ENCODE measurements at places on chromosomes 5 and 9. TPM values are rescaled to one million over a fixed set of nuclear protein-coding genes. Genes with fewer than 3 reads are reported as not detected.

Gene OR1Q1
- total RNA-seq, result not detected

Gene PLAC8L1
- total RNA-seq, result not detected

Gene PAIP2
- total RNA-seq, result 111 TPM

Gene KCNMB1
- not detected for total RNA-seq

GRCh38 chr9:131028221-131028884, 19.4 kb downstream of the LAMC3 start:
- H3K27ac ChIP-seq, result no peak overlapping the region

Gene WNK2
- total RNA-seq, result not detected

Gene IFNB1
- not detected for total RNA-seq

Gene ANKRD31
- 0.22 TPM for total RNA-seq

GRCh38 chr5:55620009-55620765, 85.4 kb upstream of the PLPP1 start:
- no peaks in the 10 kb centered on the region for H3K4me1 ChIP-seq
- no peaks in the 10 kb centered on the region for H3K36me3 ChIP-seq
- H3K27ac ChIP-seq, result no peak overlapping the region
- no peak overlapping the region for H3K4me3 ChIP-seq
